AG10803 (cell line): ENCODE measurements at places on chromosomes 1 and 21.

- DNase-seq = no peak
Observed at GRCh38 chr1:209402697-209403096, 180.8 kb upstream of the CAMK1G start.

GRCh38 chr1:209643285-209644020, 8.8 kb downstream of the LAMB3 start:
- peak; percentile 47 for DNase-seq

GRCh38 chr1:216758161-216758560, 34.9 kb upstream of the ESRRG start:
- DNase-seq = no peak

DNA sequence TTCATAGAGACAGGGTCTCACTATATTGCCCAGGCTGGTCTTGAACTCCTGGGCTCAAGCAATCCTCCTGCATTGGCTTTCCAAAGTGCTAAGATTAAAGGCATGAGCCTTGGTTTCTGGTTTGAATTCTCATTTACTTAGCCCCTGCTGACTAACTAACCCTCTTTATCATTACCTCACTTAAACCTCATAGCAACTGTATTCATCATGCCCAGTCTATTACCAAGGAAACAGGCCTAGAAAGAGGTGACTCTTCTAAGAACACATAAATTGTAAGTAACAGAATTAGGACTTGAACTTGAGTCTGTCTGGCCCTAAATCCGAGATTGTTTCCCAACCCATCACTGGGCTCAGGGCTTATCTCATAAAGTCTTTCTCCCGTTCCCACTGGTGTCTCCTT, 44.2 kb downstream of the TMEM53 start:
- peak; percentile 68 for DNase-seq

- no peak for DNase-seq
Observed at GRCh38 chr1:204568576-204569315, 52.5 kb downstream of the MDM4 start.

GRCh38 chr1:91798740-91799139, 87.2 kb downstream of the TGFBR3 start:
- DNase-seq = no peak

- DNase-seq = peak; percentile 62
Observed at GRCh38 chr1:107056426-107057196, at the start of gene PRMT6. Gene PRMT6 (plus strand): TSS chr1:107056674. CDS start chr1:107056716, 42 bp downstream.

GRCh38 chr1:159921251-159921650, 4.1 kb downstream of the TAGLN2 start:
- DNase-seq = no peak

DNA sequence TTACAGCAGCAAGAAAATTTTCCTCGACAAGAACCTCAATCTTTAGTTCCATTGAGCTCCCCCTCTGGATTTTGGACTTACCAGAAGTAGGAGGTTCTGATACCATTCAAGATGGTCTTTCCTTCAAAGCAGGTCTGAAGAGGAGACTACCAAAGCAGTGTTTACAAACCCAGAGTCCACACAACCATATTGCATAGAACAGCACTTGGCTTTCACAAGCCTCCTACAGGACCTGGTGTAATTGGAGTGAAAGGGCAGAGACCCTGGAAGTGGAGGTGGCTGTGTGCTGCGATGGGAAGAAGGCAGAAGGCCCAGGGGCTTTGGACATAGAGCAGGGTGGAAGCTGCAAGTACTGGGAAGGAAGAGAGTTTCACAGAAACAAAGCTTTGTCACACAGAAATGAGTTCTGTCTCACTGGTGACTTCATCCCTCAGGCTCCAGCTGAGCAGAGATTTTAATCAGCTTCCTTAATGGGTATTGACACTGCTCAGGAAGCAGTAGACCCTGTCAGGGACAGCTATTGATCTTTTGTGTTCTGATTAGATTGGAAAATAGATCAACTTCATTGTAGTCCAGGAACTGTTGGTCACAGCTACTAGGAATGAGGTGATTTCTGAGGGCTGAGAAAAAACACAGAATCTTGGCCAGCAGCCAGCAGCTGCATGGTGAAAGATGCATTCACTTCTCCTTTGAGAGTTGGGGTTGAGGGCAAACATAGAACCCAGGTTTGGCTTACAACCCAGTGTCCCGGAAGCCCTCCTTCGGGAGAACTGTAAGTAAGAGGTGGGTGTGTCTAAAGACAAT, 124.0 kb downstream of the SYT2 start:
- DNase-seq = peak; percentile 34

- DNase-seq = peak; percentile 55
Observed at GRCh38 chr1:155909894-155910293, 1.3 kb downstream of the RIT1 start.
